ENCODE measurements at places on chromosomes 12 and 14.

- DNase-seq, result peak; percentile 5
Measured at GRCh38 chr14:34931206-34931605, 51.6 kb upstream of the SRP54 start.

DNA sequence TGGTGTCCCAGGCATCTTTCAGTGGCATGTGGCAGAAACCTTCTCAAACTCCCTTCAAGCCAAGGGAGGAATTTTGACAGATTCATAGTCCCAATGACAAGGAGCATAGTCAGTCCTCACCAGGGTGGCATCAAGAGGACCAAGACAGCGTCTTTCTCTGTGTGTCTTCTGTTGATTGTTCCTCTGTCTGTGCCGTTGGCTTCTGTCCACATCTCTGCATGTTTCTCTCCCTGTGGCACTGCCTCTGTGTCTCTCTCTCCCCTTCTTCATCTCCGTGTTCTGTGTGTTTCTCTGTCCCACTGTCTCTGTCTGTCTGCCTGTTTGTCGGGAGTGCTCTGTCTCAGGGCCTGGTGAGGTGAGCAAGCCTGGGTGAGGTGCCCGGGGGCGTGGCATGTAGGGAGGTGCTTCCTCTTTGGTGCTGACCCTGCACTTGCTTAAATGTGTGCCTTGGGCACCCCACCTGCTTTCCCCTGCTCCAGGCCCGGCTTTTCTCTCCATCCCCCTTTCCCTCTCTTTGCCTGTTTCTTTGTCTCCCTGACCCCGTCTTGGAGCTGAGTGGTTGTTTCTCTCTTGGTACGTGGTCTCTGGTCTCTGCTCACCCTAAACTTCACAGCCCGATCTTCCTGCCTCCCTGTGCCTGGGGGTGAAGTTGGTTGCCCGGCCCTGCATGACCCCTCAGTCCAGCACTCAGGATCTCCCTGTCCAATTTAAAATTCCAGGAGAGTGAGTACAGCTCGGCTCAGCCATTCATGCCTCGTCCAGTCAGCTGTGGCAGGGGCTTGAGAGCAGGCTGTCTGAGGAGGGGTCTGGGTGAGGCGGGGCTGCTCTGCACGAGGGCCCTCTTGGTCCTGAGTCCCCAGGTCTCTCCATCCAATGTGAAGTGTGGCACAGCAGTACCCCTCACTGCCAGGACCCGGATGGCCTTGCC, 28.5 kb downstream of the JDP2 start:
- DNase-seq, result no peak

GRCh38 chr14:24147761-24148428, 597 bp downstream of the RNF31 start:
- DNase-seq, result no peak

GRCh38 chr12:122894193-122895121, 1.5 kb downstream of the VPS37B start:
- no peak for DNase-seq

DNA sequence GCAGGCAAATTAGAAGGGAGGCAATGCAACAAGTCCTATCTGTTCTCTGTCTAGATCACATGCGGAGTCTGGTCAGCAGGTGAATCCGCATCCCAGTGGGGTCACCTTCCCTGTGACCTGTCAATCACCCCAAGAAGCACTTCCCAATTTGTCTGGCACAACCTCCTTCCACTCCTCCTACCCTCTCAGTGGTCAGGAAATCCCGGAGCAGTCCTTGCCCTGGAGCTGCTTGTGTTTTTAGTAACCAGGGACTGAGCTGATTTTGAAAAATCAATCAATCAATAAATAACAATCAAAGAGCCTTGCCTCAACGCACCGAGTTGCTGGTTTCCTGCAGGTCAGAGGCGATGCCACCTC, 572 bp upstream of the ACSS3 start:
- no peak for DNase-seq

DNA sequence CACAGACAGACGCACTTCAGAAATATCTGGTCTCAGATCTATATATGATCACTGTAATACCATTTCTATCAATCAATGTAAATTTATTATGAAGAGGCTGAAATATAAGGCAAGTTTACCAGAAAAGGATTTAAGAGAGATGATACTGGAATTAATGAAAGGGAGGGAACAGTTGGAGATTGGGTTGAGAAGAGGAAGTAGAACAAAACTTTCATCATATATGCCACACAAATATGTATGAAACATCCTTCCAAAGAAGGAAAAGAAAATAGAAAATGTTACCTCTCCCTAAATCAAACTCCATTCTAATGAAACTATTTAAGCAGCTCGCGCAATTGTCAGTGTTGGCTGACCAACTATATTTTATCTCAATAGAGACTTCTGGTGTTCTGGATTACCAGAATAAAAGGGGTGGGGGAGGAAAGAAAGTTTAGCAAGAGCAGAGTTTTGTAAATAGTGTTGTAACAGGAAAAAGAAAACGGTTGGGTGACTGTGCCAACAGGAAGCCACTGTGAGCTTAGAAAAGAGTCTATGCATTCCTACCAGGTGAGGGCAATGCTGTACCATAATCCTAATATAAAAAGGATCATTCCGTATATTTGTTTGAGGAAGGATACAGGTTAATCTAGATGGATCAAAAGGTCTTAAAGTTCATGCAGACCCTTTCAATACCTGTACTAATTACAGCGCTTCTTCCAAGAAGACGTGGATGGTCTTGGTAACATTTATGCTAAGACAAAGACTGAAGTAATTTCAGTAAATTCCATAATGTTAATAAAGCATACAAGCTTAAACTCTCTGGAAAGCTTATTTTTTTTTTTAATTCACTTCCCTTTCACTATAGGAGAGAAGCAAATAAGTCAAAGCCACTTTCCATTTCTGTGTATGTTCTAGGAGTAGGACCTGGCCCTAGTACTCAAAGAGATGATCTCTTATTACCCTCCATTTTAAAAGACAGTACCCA, 14.5 kb upstream of the LLPH start:
- DNase-seq, result no peak

DNA sequence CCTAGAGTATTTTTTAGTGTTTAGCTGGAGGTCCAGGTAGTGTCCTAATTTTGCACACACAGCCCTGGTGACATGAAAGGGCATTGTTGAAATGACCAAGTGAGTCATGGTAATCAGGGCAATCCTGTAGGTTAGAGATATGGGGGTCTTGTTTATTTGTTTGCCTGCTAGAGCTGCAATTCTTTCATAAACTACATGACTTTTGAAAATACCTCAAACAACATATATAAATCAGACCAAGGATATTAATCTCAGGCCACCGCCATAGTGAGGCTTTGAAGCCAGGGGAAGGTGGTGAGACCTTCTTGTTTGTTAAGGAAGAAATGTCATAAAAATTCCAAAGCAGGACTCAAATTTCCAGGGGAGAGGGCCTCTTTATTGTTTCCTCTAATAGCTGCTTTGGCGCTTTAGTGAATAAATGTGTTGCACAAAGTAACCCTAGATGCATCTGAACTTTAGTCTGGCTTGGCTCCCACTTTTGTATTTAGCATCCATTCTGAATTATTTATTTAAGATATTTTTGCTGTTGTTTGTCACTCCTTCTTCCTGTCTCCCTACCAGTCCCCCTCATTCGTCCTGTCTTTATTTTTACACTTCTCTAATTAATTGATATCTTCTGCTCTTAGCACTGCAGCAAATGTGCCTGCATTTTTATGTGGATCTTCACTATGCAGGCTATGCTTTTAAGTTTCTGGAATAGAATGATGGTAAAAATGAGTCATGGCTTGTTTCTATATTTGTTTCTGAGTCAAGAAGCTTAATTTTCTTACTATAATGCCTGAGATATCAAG, 430.3 kb downstream of the RAD51B start:
- no peak for DNase-seq

DNA sequence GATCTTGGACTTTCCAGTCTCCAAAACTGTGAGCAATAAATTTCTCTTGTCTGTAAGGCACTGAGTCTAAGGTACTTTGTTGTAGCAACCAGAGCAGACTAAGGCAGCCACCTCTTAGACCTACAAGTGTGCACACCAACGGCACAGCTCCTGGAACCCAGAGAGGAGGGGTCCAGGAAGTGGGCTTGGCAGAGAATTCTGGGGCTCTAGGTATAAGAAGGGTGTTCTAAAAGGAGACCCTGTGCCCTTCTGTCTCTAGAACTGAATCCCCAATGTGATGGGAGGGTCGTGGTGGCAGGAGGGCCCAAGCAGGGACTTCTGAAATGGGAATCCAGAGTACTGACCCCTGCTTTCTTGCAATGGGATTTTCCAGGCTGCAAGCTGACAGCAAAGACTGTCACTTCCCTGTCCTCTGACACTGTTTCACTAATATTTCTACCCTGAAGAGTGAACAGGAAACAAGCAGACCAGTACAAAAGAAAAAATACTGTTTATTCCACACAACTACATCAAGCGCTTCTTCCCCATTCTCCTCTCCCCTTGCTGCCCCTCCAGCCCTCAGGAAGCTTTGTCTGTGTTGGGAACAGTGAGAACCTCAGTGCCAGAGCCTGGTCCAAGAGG, 13.6 kb upstream of the TFCP2 start:
- no peak for DNase-seq

- no peak for DNase-seq
Measured at GRCh38 chr12:106051853-106052531, 86.8 kb downstream of the NUAK1 start.

DNA sequence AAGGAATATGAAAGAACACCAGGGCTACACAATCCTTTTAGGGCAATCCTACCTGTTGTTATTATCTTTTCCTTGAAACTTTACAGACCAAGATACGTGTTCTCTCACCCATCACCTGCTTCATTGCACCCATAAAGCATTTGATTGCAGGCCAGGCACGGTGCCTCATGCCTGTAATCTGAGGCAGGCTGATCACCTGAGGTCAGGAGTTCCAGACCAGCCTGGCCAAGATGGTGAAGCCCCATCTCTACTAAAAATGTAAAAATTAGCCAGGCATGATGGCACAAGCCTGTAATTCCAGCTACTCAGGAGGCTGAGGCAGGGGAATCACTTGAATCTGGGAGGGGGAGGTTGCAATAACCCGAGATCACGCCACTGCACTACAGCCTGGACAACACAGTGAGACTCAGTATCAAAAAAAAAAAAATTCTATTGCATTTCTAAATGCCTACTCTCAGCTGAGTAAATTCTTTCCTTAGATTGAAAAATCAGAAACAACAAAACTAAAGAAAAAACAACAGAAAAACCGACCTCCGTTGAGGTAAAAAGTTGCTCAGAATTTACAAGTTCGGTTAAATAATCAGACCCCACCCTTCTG, 183.7 kb upstream of the TMEM132C start:
- no peak for DNase-seq

GRCh38 chr12:51320311-51320694, 3.7 kb downstream of the BIN2 start:
- DNase-seq, result no peak

DNA sequence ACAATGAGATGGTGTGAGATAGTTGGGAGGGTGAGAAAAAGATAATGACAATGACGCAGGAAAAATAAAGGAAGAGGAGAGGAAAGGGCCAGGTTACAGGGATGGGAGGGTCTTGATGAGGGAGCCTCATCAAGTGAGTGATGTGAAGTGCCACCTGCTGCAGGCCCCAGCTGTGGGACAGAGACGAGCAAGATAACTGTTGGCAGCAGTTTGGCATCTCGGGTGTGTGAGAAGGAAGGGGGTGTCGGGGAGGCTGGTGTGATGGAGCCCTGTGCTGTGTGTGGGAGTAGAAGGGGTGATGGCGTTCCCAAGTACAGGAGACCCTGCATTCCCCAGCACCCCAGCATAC, 11.4 kb upstream of the TAC3 start:
- DNase-seq, result no peak

DNA sequence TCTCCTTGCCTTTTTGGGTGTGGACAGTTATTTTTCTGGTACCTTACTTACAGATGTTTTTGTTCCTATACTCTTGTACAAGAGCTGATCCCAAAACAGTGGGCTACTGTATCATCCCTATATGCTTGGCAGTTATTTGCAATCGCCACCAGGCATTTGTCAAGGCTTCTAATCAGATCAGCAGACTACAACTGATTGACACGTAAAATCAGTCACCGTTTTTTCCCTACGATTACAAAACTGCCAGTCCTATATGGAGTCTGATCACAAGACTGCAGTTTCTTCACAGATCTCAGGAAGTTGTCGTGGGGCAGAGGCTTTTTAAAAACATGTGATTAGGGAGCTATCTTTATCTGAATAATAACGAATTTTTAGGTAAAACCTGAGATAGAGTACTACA, 1.3 kb downstream of the LYSET start:
- DNase-seq, result no peak

DNA sequence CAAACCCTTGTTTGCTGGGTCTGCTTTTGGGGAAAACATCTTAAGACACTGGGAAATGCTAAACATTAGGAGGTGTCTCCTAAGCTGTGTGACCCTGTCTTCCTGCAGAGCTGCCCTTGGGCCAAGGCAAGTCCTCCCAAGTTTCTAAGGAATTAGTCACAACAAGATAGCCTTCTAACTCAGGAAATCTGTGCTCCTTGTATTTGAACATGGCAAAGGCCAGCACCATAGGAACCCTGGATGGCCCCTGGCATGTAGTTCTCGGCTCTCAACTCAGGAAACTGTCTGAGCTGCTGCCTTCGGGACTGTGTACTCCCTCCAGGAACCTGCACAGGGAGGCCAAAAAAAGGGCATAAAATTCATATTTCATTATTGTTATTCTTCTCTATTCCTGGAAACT, 37.6 kb upstream of the LTBP2 start:
- no peak for DNase-seq

- DNase-seq, result no peak
Measured at GRCh38 chr12:97946701-97947100, 484.1 kb downstream of the RMST start.

DNA sequence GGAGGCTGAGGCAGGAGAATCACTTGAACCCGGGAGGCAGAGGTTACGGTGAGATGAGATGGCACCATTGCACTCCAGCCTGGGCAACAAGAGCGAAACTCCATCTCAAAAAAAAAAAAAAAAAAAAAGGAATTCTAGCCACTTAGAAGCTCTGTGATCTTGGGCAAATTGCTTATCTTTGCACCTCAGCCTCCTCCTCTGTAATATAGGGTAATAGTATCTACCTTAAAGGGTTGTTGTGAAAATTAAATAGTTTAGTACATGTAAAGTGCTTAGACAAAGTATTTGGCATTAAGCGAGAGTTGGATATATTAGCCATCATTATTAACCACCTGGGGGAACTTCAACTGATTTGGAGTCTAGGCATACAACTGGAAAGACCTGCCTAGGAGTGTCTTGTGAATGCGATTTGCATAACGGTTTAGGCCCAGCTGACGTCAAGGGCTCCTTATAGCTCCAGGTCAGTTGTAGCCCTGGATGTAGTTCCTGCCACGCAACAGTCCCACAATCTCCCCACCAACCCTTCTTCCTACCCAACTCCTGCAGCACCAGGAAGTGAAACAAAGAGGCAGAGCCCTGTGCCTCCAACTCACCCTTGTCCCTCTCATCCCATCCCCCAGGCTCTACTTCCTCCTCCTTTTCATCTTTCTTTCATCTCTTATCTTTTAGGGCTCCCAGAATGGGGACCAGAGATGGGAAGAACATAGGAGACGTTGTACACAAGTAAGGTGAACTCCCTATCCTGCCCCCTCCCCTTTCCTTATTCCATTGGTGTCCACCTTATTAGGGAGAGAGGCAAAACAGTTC, 2.1 kb upstream of the IL23A start:
- DNase-seq, result no peak

GRCh38 chr14:56422221-56422620, 157.4 kb upstream of the TMEM260 start:
- no peak for DNase-seq
